ENCODE measurements at places on chromosomes 12 and 14.
A peak's percentile ranks its signal among the peaks of the same experiment; 100 is the strongest.

DNA sequence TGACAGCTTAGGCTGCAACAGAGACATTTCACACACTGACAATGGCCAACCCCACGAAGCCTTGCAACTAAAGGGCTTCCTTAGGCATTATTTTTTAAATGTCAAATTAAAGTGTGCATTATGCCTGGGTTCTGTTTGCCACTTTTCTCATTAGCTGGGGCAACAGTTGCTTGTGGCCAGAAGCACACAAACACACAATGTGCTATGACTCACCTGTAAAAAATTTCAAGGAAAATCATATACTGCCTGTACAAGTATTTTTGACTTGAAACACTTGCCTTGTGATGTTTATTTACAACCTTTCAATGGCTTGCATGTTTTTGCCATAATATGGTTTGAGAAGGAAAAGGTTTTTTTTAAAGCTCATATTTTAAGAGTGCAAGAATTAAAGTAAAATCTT is 1.9 kb downstream of the NTN4 start:
- DNase-seq: no peak

GRCh38 chr14:22598896-22599244 is 770 bp downstream of the ABHD4 start:
- DNase-seq: peak; percentile 49

- no peak for DNase-seq
These were observed 925.1 kb upstream of the ATXN7L3B start for GRCh38 chr12:73612551-73612950.

GRCh38 chr12:78331753-78332152 is 501.1 kb downstream of the NAV3 start:
- no peak for DNase-seq

- DNase-seq: no peak
These were observed 9.9 kb downstream of the DPF3 start for GRCh38 chr14:72883961-72884360.

GRCh38 chr12:45938566-45938965 is 51.8 kb downstream of the SCAF11 start:
- DNase-seq: no peak

All from CD4-positive, alpha-beta T cell treated with Interleukin-6 for 4 hours (primary cell).